T1000 (cell line): ENCODE measurements at places on chromosomes 13 and 19.

GRCh38 chr19:41552558-41552957 lies 23.4 kb upstream of the CEACAM21 start:
- no peak for DNase-seq

GRCh38 chr13:50993934-50994333 lies 84.3 kb downstream of the RNASEH2B start:
- DNase-seq, result no peak

GRCh38 chr13:113429608-113429985 lies 23.7 kb downstream of the ADPRHL1 start:
- no peak for DNase-seq

DNA sequence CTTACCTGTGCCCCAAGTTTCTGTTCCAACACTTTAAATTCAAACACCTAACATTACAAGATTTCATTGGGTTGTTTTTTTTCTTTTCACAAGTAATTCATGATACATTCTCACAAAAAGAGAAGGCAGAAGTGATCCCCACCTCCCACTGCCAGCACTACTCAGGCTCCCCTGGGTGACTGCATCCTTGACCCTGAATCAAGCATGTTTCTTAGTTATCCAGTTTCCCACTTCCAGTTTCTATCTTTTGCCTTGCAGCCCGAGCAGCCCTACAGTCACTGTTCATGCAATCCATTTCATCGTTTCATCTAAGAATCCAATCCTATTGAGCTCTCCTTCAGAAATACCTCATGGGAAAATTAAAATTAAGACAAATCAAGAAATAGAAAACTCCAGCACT lies 61.4 kb downstream of the RNASEH2B start:
- DNase-seq, result no peak

DNA sequence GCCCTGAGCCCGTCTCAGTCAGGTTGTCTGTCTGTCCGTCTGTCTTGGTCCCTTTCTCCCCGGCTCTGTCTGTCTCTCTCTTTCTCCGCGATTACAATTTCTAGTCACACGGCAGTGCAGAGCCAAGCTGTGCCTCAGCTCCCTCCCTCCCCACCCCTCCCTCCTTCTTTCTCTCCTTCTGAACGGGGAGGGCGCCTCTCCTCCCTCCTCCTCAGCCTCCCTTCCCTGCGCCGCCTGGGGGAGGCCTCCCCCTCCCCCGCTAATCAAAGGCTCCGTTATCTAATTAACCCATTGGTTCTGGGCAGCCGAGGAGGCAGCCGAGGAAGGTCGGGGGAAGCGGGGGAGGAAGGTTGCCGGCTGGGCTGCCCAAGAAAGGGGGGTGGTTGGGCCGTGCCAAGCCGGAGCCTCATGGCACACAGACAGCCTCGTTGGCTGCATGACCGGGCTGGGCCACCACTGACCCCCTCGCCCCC lies 16.5 kb downstream of the LRRC4B start:
- DNase-seq, result no peak

DNA sequence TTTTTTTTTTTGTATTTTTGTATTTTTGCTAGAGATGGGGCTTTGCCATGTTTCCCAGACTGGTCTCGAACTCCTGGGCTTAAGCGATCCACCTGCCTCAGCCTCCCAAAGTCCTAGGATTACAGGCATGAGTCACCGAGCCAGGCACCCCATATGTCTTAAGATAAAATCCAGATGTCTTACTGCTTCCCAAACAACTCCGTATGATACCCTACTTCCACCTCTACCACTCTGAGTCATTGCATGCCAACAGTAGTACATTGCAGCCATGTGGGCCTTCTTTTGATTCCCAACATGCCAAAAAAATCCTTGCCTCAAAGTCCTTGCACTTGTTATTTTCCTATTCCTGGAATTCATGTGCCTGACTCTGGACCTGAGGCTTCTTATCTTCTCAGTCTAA lies 799.2 kb downstream of the GPC5 start:
- no peak for DNase-seq

DNA sequence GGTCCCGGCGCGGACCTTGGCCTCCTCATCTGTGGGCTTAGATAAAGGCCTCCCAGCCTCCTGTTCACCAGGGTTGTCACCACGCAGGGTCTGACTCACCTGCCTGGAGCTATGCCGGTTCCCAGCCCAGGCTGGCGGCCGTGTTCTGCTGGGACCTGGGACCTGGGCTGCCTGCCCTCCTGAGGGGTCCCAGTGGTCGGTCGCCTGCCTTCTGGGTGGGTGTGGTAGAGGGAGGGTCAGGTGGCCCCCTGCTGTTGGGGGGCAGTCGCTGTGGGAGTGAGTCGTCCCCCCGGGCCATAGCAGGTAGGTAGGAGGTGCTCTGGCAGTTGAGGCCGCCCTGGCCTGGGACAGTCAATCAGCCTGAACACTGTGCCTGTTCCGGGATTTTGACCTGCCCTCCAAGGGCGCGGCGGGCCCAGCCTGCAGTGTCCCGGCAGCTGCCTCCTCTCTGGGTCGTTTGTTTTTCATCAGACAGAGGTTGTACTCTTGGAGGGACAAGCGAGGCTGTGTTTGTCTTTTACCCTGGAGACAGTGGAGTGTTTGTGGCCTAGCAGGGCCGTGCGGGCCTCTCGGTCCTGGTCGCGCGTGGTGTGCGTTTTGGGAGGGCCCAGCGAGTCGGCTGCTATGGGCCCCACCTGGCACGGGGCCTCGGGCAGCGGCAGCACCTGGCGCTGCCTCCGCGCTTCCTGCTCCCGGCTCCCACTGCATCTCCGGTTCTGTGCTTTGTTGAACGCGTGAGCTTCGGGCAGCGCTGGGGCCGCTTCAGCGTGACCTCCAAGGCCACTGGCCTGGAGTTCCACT lies 2.6 kb downstream of the ADAT3 start:
- peak; percentile 27 for DNase-seq
